Hepatocyte (in vitro differentiated cells): ENCODE measurements at places on chromosomes 3 and 15. TPM values are rescaled to one million over a fixed set of nuclear protein-coding genes. Genes with fewer than 3 reads are reported as not detected.

DNA sequence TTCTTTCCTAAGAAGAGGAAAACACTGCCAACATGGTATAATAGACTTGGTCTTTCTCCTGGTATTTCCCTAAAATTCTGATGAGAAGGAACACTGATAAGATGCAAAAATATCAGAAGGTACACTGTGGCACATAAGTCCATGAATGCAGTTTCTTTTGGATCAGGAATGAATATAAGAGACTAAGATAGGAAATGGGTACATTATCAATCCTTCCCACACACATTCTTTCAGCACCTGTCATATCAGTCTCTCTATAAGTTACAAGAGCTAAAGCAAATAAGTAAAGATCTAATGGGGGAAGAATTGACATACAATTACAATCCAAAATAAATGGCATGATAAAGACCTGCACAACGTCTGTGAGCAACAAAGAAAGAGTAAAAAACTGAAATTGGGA is 1101.0 kb downstream of the ROBO2 start:
- H3K27me3 ChIP-seq: no peaks in the 10 kb centered on the region
- no peak overlapping the region for H3K4me3 ChIP-seq

Gene TSEN2
- 7.8 and 9.6 TPM in 2 replicates for total RNA-seq

DNA sequence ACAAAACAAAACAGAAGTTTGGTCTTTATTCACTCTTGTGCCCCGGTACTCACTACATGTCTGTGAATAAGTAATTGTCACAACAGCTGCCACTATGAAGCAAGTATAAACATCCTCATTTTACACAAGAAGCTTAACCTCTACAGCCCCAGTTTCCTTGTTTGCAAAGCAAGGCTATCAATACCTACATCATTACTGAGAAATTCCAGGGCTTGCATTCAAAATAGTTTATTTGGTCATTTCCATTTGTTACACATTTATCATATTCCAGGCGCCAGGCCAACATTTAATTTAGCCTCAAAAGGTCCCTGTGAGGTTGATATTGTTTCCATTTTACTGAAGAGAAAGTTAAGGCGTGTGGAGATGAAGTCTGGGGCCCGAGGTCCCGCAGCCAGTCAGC is 161.4 kb upstream of the LRTM1 start:
- no peak for DNase-seq
- H3K36me3 ChIP-seq: no peaks in the 10 kb centered on the region
- no peak overlapping the region for H3K27ac ChIP-seq
- no peaks in the 10 kb centered on the region for H3K4me1 ChIP-seq

DNA sequence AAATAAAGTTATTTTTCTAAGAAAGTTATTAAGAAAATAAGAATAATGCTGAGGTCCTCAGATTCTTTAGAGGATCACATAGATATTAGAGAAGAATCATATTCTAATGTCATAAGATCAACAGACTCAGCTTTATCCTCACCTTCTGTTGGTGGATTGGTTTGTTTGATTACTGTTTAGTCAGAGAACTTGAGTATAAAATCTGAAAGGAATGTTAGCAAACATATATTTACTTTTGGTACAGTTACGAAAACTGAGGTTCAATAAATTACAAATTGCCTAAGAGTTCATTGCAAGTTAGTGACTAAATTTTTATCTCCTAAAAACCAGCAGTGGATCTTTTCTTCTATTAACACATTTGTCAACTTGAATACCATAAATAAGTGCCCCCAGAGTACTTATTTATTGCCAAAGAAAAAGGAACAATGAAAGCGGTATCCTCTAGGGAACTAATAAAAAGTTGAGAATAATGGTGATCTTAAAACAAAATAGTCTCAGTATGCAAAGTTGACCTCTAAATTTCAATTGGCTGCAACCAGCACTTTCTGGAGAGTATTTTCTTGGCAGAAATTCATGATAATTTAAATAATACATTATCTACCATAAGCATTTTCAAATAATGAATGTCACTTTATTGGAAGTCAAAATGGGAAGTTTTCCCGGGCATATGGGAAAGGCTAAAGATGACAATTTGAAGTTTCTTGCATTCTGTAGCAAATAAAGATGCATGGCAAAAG is 296.8 kb downstream of the OTOL1 start:
- H3K36me3 ChIP-seq: no peaks in the 10 kb centered on the region
- no peak overlapping the region for H3K27ac ChIP-seq
- no peak overlapping the region for H3K4me3 ChIP-seq
- no peak for DNase-seq
- H3K27me3 ChIP-seq: no peaks in the 10 kb centered on the region
- peaks cover 20% of the 10 kb centered on the region for H3K4me1 ChIP-seq

Gene SSUH2
- total RNA-seq: 17.6 and 19.7 TPM in 2 replicates

DNA sequence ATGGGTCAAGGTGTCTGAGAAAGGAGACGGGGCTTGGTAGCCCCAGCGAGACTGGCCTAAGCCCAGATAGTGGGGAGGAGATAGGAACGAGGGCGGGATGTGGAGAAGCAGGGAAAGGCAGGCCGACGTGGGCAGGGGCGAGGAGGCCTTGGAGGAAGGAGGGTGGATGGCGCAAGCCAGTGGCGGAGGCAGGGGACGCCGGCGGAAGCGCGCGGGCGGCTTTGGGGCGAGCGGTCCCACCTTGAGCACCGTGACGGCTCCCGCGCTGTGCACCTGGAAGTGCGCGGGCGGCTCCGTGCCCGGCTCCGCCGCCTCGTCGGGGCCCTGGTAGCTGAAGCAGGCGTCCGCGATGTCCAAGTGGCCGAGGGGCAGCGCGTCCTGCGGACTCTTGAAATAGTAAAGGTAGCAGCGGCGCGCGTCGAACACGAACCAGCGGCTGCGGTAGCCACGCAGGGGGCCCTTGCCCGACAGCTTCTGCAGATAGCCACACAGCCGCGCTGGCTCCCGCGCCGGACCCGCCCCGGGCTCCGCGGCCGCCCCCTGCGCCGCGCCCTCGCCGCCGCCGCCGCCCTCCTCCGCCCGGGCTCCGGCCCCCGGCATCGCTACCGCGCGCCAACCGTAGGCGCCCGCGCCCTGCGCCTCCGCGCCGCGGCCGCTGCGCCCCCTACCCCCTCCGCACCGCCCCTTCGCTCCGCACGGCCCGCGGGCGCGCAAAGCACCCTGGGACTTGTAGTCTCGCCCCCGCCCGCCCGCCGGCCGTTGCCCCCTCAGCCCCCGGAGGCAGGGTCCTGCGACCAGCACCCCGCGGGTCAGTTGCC is at the start of gene TBC1D2B:
TSS of gene TBC1D2B (minus strand) at position 659 of the 818 bp plus-strand sequence. CDS start at position 600, 59 bp downstream.
- peak within 1 kb of the TSS; percentile 98 for H3K4me3 ChIP-seq
- peaks cover 36% of the 10 kb centered on the region for H3K4me1 ChIP-seq
- no peaks in the 10 kb centered on the region for H3K27me3 ChIP-seq
- H3K36me3 ChIP-seq: no peaks in the 10 kb centered on the region
- peak; percentile 85 for DNase-seq

GRCh38 chr15:55654561-55655031 is 66.5 kb upstream of the PYGO1 start:
- H3K27me3 ChIP-seq: no peaks in the 10 kb centered on the region
- H3K4me3 ChIP-seq: no peak overlapping the region
- no peaks in the 10 kb centered on the region for H3K36me3 ChIP-seq
- no peaks in the 10 kb centered on the region for H3K4me1 ChIP-seq

DNA sequence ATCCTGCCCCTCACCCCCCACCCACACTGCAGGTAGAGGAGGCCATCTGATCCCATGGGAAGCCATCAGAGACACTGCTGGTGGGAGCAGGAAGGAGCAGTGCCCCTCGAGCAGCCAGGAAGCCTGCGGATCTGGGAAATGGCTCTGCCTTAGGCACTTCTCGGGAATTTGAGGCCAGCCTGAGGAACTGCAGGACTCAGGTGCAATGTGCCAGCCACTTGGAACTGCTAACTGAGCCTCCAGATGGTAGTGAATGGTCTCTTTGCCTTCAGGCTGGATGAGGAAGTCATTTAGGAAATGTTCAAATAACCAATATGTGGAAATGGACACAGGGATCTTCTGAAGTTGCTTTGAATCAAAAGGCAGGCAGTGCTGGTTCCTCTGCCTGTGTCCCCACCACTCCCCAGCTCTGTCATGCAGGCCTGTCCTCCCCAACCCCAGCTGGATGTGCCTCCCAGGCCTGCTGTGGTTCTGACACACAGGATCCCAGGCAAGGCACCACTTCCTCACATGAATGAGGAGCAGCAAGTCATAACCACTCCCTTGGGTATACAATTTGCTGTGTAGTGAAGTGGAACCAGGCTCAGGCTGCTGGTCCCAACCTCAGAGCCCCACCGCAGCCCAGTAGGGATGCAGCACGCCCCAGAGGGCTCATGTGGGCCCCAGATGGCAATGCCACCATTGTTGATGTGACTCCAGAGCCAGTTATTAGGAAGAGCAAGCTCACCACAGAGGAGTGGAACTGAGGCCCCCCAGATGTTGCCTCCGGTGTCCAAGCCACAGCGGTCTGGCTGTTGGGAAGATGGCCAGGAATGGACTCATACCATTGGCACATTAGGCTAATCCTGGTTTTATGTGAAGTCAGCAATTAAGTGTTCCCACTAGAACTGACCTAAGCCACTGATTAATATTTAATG is 46.5 kb upstream of the LIMD1 start:
- H3K4me3 ChIP-seq: no peak overlapping the region
- H3K36me3 ChIP-seq: no peaks in the 10 kb centered on the region
- H3K27me3 ChIP-seq: no peaks in the 10 kb centered on the region
- peaks cover 16% of the 10 kb centered on the region for H3K4me1 ChIP-seq
- DNase-seq: no peak
- H3K27ac ChIP-seq: no peak overlapping the region

DNA sequence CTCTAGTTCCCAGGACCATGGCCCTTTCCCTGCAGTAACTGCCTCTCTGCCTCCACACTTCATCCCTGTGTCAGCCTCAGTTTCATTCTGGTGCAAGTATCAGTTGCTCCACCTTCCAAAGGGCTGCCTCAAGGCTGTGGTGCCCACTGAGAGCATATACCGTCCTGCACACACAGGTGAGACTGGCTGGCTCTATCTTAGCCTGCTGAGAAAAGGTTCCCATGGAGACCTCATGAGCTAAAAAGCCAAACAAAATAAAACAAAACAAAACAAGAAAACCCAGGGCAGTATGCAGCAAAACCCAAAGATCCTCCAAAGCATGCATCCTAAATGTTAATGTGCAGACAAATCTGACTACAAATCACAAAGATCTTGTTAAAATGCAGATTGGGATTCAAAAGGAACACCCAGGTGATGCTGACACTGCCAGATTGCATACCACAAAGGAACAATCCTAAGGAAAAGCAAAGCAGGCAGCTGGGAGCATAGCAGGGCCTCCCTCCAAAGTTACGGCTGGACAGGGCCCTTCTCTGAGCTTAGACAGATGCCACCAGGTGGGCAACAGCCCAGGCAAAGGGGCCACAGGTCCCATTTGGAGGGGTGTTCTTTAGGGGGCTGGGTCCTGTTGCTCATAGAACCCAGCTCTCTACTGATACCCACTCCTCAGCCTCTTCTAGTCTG is 76.3 kb upstream of the SLCO2A1 start:
- DNase-seq: no peak
- no peaks in the 10 kb centered on the region for H3K36me3 ChIP-seq
- no peak overlapping the region for H3K4me3 ChIP-seq
- H3K27ac ChIP-seq: no peak overlapping the region
- H3K27me3 ChIP-seq: no peaks in the 10 kb centered on the region

DNA sequence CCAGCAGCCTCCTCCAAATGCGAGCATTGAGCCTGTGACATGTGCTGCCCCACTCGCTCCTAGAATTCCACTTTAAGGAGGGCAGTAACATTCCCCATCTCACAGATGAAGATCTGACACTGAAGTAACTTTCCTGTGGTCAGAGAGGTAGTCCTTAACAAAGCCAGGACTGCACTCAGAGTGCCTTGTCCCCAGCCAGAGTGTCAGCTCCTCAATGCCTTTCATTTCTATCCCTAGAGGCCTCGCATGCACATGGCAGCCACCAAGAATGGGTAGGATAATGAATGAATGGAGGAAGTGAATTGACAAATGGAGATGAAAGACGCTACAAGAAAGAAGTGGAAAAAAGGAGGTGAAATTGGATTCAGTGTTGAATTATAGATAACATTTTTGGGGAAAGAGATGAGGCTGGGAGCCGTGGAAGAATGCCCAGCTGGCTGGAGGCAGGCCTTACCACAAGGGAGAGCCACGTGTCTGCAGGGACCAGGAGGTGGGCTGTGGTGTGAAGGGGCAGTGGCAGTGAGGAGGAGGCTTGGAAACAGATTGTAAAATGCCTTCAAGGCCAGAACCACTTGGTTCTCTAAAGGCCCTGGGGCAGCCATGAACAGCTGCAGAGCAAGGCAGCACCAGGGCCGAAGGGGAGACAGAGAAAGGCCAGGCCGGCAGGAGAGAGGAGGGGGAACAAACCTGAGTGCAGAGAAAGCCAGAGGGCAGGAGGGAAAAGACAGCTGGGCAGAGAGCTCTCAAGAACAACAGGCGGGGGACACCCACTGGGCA is 10.4 kb downstream of the CFAP92 start:
- H3K27me3 ChIP-seq: no peaks in the 10 kb centered on the region
- H3K4me3 ChIP-seq: no peak overlapping the region
- no peak overlapping the region for H3K27ac ChIP-seq

Gene SH2D7
- total RNA-seq: not detected in 2 replicates

Gene LEKR1
- 0.76 and 1.1 TPM in 2 replicates for total RNA-seq

GRCh38 chr15:59906046-59906445 is 98.1 kb upstream of the FOXB1 start:
- no peaks in the 10 kb centered on the region for H3K4me1 ChIP-seq
- no peak overlapping the region for H3K4me3 ChIP-seq
- H3K36me3 ChIP-seq: no peaks in the 10 kb centered on the region
- DNase-seq: no peak

DNA sequence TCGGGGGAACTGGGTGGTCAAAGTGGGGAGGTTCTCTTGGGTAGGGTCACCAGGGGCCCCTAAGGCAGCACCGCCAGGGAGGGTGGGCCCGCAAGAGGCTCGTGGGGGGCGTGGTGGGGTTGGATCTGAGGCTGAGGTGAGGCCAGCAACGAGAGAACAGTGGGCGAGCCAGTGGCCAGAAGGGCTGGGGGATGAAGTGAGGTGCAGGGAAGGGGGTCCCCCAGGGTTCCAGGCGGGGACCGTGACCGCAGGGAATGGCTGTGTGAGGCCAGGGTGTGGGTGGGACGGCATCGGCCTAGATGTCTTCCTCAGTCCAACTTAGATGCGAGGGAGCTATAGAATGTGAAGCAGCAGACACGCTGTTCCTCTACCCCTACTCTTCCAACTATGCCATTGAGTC is 78.2 kb downstream of the SNRK start:
- no peaks in the 10 kb centered on the region for H3K4me1 ChIP-seq
- H3K4me3 ChIP-seq: no peak overlapping the region
- H3K36me3 ChIP-seq: no peaks in the 10 kb centered on the region

DNA sequence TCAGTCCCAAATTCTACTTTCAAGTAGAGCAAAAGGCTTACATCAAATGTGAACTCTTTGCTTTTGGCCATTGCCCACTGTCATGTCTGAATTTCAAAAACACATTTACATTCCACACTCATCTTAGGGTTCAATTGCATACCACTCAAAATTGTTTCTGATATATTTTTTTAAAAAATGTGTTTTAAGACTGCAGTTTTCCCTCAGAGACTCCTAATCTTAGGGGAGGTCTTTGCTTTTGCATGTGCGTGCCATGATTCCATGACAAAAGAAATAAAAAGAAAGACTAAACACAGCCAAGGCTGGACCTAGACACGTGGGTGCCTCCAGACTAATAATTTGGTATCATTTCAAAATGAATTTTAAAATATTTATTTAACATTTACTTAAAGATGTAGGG is 396.8 kb upstream of the RASGRP1 start:
- DNase-seq: no peak
- H3K36me3 ChIP-seq: no peaks in the 10 kb centered on the region
- H3K4me1 ChIP-seq: no peaks in the 10 kb centered on the region
- no peaks in the 10 kb centered on the region for H3K27me3 ChIP-seq
- H3K27ac ChIP-seq: no peak overlapping the region
- H3K4me3 ChIP-seq: no peak overlapping the region

GRCh38 chr15:99368743-99369142 is 117.5 kb downstream of the LRRC28 start:
- no peak overlapping the region for H3K4me3 ChIP-seq
- H3K27me3 ChIP-seq: no peaks in the 10 kb centered on the region
- H3K4me1 ChIP-seq: no peaks in the 10 kb centered on the region
- H3K27ac ChIP-seq: no peak overlapping the region
